ENCODE measurements at places on chromosomes 12 and 14.
A peak's percentile ranks its signal among the peaks of the same experiment; 100 is the strongest.

DNA sequence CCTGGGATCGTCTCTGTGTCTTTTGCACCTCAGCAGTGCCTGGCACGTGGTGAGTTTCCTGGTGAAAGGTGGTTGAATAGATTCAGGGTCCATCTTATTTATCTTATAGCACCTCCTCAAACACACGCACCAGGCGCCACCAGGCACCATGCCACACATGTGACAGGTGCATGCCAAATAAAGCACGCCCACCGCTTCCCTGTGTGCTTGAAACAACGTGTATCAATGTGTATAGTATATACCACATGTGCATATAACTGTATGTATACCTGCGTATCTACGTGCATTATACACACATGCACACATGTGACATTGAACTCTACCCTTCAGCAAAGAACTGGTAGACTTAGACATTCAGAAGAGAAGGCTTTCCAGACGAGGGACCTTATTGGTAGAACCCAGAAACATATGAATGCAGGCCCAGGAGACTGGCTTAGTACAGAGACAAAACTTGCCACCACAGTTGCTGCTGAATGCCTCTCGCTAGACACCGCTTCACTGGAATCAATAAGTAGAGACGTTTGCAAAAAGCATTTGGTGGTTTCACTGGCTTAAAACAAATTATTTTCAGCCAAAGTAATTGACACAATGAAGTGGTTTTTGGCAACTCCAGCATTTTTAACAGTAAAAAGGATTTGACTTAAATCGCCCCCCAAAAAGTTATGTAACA is 10.0 kb downstream of the EML1 start:
- no peak for DNase-seq

DNA sequence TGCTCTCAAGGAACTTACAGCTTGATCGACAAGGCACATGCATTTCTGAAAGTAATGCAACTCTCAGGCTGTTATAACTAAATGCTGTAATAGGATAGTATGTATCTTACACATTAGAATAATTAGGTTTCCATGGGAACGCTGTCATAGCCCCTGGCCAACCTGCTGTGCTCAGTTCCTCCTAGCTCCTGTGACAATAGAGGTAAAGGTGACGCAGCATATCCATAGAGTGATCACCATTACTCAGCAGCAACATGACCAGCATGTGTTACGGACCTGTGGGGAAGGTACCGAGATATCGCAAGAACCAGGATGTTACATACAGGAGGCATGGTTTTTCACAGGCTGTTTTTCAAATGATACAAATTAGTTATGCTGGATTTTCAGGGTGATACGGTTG is 150.7 kb downstream of the CAND1 start:
- DNase-seq: no peak

DNA sequence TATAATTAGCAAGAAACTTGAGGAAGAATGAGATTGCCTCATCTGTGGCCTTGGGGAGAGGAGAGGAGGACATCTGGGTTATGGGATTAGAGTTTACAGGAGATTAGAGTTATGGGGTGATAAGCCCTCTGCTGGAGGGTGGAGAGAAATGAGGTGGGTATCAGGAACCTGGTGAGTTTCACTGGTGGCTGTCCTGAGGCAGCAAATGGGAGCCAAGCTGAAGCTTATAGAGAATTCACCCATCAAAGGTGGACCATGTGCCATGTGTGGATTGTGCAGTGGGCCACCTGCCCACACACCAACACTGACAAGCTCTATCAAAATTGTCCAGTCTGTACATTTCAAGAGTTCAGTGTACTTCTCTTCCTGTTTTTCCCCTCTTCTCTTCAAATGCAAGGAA is 135.3 kb downstream of the AEBP2 start:
- DNase-seq: no peak

- no peak for DNase-seq
Measured at GRCh38 chr12:89756194-89756584, 47.6 kb upstream of the ATP2B1 start.

DNA sequence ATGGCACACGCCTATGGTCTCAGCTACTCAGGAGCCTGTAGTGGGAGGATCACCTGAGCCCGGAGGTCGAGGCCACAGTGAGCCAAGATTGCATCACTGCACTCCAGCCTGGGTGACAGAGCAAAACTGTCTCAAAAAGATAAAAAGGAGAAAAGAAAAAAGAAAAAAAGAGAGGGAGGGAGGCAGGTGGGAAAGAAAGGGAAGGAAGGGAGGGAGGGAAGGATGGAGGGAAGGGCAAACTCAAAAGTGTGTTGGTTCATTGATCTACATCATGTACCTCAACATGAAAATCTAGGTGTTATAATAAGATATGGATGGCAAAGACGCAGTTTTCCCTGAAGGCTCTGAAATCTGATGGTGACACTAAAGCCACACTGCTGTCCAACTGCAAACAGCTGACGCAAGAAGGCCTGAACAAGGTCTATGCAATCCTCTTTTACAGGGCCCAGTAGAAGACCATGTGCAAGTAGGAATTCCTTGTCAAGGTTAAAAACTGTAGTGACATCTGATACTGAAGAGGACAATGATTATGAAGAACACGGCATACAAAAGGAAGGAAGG is 143.6 kb downstream of the ITPR2 start:
- DNase-seq: no peak

DNA sequence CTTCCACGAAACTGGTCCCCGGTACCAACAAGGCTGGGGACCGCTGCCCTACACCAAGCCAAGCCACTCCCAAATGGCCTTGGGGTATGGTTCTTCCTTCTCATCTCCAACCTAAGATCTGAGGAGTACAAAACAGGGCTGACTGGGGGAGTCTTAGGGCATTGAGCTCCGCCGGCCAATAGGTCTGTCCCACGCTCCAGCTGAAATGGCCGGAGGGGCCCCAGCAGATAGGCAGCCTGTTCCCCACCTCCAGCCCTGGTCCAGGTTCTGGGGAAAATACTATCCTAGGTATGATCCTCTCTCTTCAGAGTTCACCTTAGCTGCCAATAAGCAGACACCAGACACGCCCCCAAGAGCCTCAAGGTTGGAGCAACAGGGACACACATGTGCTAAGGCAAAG is 90.2 kb downstream of the ACTN1 start:
- DNase-seq: no peak

GRCh38 chr12:106791531-106791930 is 17.0 kb downstream of the RIC8B start:
- no peak for DNase-seq

DNA sequence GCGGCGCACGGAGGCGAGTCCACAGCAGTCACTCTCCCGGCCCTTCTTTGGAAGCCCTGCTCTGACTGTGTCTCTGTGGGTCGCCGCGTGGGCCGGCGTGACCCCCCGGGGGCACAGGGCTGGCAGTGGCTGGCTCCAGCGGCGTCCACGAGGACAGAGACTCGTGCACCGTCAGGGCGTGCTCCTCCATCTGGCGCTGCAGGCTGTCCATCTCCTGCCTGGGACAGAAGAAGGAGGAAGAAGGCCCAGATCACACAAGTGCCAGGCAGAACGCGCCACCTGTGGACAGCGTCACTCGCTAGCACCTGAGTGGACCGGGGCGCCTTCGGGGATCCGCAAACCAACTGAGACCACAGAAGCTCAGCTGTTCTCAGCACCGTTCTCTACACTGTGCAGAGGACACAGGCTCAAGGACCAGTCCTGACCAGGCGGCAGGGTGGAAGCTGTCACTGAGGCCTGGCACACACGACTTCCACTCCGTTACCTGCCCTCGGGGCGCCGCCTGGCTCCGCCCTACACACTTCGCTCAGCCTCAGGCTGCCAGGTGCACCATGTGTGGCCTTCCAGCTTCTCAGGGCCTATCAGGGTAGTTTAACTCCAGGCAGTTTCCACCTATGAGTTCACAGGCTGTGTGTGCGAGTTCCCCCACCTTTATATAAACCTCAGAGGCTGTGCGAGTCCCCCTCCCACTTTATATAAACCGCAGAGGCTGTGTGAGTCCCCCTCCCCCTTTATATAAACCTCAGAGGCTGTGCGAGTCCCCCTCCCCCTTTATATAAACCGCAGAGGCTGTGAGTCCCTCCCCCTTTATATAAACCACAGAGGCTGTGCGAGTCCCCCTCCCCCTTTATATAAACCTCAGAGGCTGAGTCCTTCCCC is 11.7 kb upstream of the ANKLE2 start:
- DNase-seq: peak; percentile 25

DNA sequence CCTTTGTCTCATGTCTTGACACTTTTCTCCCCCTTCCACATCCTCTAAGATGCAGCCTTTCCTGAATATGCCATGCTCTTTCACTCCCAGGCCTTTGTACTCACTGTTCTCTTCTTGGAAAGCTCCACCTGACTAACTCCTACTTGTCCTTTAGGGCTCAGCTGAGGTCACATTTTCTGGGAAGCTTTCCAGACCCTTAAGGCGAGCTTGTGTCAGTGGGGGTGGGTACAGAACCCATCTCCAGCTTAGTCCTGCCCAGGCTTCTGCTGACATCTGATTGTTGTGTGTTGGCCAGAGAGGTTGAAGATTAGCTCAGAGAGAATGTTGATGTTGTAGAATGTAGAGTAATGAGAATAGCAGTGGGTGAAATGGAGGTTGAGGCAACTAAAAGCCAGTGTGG is 2.9 kb upstream of the TSFM start:
- DNase-seq: no peak

DNA sequence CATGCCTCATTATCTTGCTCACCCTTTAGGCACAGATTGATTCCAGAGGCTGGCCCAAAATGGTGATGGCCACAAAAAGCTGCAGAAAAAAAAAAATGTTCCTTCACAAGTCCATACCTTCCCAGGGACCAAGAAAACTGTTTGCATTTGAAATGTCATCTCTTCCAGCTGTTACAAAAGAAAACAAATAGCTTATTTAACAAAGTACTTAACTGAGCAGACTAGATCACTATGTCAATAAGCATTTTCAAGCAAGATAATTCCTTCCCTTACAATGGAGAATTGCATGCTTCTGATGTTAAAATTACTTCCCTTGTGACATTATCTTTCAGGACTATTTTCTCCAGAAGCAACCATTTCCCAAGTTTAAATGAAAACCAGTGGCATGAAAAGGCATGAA is 377.9 kb upstream of the KITLG start:
- no peak for DNase-seq

DNA sequence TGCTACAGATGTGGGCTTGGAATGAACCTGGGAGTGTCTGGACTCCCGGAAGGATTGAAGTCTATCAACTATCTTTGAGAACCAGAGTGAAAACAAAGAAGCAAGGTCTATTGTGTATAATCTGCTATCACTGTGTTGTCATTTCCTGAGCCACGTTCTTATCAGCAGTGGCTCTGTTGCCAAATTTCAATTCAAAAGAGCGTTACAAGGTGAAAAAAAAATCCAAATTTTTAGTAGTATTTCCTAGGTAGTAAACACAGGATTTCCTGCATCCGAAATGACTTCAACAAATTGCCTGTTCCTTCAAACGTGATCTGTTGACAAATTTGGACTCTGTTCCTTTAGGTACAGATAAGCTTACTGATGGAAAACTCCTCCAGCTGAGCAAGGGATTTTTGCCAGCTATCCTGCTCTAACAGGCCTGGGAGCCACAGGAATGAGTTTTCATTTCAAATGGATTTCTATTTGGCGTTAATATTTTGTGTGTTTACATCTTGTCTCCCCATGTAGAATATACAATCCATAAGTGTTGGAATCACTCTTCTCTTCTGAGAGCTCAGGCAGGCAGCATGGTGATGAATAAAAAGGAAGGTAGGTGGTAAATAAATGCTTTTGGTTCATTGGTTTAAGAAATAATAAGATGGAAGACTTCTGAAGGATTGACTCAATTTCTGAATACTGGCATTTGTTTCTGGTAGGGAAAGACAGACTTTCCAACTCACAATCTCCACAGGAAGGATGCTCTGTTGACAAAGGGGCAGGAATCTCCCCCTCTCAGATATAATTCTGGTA is 58.5 kb downstream of the GPR135 start:
- DNase-seq: no peak

- DNase-seq: no peak
Measured at GRCh38 chr12:11795913-11796459, 146.5 kb downstream of the ETV6 start.

DNA sequence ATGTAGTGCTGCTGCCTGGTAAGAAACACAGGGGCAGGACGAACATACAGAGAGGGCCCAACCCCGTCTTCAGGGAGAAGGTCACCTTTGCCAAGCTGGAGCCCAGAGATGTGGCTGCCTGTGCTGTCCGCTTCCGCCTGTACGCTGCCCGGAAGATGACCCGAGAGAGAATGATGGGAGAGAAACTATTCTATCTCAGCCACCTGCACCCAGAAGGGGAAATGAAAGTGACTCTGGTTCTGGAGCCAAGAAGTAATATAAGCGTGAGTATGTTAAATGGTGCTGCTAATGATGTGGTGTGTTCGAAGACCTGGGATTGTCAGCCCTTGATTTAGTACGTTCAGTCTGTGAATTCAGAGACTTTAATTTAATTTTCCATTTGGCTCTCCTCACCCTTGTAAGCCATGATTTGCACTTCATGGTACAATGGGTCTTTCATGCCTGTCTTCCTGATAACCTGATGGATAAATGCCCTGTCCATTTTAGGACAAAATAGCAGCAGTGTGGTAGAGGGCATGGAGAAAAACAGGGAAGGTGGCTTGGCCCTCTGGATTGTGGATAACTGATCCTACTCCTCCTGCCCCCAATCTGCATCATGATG is 318.9 kb downstream of the SNAPC1 start:
- no peak for DNase-seq

DNA sequence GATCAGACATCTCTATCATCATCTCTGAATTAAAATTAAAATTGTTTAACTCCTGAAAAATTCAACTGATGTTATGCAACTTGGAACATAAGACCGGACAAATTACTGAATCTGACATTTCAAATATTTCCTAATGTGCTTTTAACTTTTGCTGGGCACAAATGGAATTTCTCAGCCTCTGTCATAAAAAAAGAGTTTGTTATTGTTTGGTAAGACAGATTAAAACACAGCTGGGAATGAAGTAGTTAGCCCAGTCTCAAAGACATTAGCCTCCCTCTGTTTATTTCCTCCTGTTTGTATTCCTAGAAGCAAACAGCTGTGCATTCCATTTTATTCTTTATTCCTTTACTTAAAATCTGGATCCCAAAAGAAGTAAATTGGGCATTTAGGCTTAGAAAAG is 29.4 kb downstream of the PLEKHA5 start:
- no peak for DNase-seq

- DNase-seq: no peak
Measured at GRCh38 chr12:98724384-98725155, 79.5 kb downstream of the APAF1 start.

- DNase-seq: no peak
Measured at GRCh38 chr12:124759841-124760503, 103.7 kb downstream of the SCARB1 start.

GRCh38 chr12:26101350-26101734 is 23.5 kb downstream of the BHLHE41 start:
- no peak for DNase-seq

DNA sequence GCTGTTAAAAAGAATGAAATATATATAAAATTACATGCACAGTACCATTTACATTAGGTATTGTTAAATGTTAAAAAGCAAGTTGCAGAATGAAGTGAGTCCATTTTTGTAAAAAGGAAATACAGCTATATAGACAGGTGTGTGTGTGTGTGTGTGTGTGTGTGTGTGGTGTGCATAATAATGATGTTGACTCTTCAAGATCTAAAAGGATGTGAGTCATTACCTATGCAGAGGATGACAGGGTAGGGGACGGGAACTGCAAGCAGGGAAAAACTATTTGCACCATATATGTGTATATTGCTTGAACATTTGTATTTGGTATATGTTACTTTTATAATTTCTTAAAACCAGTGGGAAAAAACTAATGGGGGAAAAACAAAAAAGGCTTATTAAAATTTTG is 3.1 kb downstream of the C14orf39 start:
- no peak for DNase-seq

Data from CD4-positive, alpha-beta T cell treated with Interleukin-17A for 1 hour (primary cell).